ENCODE measurements at places on chromosomes 2 and 18.

DNA sequence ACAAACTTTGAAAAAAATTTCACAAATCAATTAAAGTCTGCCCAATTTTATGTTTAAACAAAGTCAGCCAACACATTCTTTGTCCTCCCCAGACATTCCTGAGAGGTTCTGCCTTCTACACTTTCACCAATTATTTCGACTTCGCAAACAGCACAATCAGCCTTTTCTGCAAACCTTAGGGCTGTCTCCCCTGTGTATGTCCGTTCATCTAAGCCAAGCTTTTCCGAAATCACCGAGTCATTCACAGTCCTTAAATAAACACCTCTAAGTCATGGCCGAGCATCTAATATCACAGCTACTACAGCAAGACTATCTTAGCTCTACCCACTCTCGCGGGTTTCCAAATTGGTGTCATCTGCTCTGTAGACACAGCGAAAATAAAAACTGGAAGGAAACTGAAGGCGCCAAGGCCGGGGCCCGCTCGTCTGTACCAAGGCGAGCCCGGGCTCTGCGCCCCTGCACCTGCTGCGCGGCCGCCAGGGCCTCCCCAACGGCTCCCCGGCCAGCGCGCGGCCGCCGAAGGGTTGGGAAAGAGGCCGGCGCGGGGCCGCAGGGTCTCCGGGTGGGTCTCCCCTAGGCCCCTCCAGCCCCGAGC, 730 bp downstream of the ODC1 start:
- DNase-seq = peak; percentile 17

- no peak for DNase-seq
Observed at GRCh38 chr18:11818486-11819203, 32.6 kb upstream of the CHMP1B start.

GRCh38 chr2:100243631-100244030, 78.7 kb downstream of the LONRF2 start:
- DNase-seq = no peak

- DNase-seq = no peak
Observed at GRCh38 chr18:37380546-37381110, 185.0 kb downstream of the CELF4 start.

DNA sequence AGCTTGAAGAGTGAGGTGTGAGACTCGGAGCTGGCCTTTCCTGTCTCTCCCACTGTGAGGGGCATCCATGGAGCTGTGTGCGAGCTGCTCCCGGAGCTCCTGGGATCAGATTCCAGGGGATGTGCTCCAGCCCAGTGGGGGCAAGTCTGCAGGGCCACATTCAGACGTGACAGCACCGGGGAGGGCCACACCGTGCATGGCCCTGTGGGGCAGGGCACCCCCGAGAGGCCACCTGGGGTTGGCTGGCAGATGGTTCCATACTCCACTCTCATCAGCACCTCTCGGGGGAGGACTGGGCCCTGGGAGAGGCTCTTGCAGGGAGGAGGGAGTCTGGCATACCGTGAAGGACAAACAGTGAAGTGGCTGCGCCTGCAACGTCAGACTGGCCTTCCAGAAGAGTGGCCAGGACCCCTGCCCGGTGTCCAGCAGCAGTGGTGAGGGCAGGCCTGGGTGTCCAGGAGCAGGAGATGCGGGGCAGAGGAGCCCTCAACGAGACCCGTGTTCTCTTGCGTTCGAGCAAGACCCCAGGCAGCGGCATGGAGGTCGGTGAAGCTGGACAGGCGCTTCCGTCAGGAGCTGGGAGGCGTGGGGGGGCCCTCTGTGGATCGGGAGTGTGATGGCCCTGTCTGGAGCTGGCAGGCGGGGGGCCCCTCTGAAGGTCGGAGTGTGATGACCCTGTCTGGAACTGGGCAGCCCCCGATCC, 84.3 kb downstream of the ASB1 start:
- no peak for DNase-seq

GRCh38 chr18:66894851-66895250, 291.0 kb upstream of the CDH19 start:
- DNase-seq = no peak

GRCh38 chr2:5060956-5061355, 631.2 kb upstream of the SOX11 start:
- DNase-seq = no peak

DNA sequence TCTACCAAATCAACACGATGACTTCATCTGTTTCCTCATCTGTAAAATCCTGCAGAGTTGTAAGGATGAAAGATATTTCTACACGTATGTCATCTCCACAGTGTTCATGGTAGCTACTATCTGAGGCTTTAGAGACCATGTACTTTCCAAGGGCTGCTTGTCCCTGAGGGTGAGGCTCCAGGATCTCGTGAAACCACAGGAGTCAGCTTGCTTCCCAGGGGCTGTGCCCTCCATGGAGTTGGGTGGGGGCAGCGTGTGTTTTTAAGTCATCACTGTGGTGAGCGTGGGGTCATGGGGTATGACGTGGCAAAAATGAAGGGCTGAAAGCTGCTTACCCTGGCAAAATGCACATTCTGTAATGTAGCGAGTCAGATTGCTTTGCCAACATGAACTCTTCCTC, 81.6 kb downstream of the ASAP2 start:
- DNase-seq = no peak

- no peak for DNase-seq
Observed at GRCh38 chr18:44331656-44332570, 348.8 kb upstream of the SETBP1 start.

GRCh38 chr2:234025891-234026401, 24.6 kb upstream of the SPP2 start:
- no peak for DNase-seq

- no peak for DNase-seq
Observed at GRCh38 chr2:216163518-216163917, 54.4 kb downstream of the XRCC5 start.

DNA sequence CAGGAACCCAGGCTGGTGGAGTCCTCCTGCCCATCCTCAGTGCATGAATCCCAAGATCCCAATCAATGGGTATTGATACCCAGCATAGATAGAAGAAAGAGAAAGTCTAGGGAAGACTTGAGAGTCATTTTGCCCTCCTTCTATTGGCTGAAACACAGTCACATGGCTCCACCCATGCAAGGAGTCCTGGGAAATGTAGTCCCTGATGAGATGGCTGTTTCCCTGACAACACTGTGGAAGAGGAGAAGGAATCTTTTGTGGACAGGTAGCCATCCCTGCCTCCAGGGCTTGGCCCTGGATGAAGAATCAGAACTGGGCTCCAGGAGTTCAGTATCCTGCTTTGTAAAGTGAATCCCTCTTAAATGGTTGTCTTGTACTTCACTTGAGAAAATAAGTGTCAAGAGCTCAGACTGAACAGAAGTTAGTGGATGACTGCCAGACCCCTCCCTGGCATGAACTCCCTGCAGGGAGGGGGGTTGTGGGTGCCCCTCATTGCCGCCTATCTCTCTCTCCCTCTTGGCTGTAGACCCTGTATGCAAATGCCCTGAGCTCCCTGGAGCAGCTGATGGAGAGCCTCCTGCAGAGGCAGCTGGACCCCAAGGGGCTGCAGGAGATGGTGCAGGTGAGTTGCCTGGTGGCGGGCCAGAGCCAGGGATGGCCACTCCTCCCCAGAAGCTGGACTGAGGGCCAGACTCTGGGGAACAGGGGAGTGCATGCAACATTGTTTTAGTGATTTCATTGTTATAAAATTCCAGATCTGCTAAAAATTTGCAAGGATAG, 36.1 kb downstream of the MROH2A start:
- DNase-seq = no peak

GRCh38 chr2:38463752-38464151, 86.7 kb upstream of the ATL2 start:
- no peak for DNase-seq

DNA sequence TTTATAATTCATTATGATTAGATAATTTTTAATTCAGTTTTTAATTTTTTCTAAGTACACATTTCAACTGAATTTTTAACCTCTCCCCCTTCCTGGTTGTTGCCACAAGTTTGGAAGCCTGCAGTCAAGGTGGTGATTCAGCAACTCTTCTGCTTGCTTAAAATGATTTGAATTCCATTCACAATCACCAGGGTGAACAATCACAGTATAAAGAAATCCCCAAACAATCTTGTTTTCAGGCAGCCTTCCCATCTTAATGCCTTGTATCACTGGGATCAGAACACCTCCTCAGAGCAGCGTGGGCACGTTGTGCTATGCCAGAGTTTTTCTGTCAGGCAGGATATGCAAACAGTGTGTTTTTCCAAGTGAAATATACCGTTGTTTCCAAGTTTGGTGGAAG, 46.7 kb upstream of the BARD1 start:
- no peak for DNase-seq

DNA sequence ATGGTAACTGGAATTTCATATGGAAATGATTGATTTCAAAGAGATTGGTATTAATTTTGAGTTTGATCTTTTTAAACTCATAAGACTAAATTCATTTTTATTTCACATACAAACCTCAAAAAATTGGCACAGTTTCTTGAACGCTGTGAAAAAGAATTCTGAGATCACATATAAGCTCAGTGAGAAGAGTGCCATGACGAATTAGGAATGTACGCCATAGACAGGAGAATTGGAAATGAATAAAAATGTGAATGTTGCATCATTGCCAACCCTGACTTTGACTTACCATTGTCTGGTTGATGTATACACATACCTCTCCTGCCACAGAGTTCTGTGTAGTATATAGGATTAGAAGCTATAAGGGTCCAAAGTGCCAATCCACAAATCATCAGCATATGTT, 290.4 kb upstream of the ZC3H15 start:
- no peak for DNase-seq

GRCh38 chr2:237892478-237892877, 33.1 kb downstream of the RAMP1 start:
- DNase-seq = no peak

DNA sequence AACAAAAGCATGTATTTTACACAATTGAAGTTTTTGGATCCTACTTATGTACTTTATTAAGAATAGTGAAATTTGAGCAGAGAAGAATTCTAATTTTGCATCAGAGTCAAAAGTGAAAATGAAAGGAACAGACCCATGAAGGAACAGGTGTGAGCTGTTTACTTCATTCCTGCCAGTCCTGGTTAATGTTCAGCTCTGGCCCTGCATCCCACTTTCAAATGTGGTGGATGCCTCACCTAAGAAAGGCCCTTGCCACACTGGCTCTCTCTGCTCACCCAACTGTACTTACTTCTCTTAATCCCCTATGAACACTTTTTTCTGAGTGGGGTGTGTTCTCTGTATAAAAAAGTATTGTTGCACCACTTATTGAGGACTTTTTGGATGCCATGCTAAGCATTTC, 22.2 kb downstream of the FAM110C start:
- DNase-seq = no peak

GRCh38 chr18:26875040-26875654, 9.6 kb upstream of the AQP4 start:
- no peak for DNase-seq

DNA sequence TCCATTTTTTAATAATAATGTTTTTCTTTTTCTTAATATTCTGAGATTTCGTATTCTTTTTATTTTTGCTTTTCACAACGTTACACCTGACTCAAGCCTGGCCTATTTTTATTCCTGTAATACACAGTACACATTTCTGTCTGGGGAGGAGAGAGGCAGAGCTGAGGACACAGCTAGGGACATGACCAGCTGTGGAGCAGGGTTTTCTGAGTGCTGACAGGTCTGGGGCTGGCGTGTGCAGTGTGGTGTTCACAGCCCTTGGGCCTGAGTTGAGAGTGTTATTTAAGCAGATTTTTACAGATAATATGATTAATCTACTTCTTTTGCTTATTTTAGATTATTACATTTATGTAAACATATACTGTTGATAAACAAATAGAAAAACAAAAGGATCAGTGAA, 55.9 kb downstream of the ZAP70 start:
- no peak for DNase-seq

GRCh38 chr18:42860011-42860410, 255.5 kb downstream of the RIT2 start:
- DNase-seq = no peak

GRCh38 chr2:20771299-20771698, 51.6 kb downstream of the LDAH start:
- DNase-seq = no peak

- no peak for DNase-seq
Observed at GRCh38 chr2:90077948-90078347, 1386.5 kb downstream of the RPIA start.

- no peak for DNase-seq
Observed at GRCh38 chr2:46826569-46827245, 88.9 kb downstream of the MCFD2 start.
